RWPE1 (cell line): ENCODE measurements at places on chromosomes 16 and 17.
A peak's percentile ranks its signal among the peaks of the same experiment; 100 is the strongest.

- no peak for DNase-seq
Observed at GRCh38 chr17:43545383-43545632, 832 bp downstream of the ETV4 start.

- no peak for DNase-seq
Observed at GRCh38 chr17:78108726-78109488, 19.6 kb downstream of the TMC6 start.

- DNase-seq: no peak
Observed at GRCh38 chr17:51692917-51693316, 432.6 kb downstream of the UTP18 start.

DNA sequence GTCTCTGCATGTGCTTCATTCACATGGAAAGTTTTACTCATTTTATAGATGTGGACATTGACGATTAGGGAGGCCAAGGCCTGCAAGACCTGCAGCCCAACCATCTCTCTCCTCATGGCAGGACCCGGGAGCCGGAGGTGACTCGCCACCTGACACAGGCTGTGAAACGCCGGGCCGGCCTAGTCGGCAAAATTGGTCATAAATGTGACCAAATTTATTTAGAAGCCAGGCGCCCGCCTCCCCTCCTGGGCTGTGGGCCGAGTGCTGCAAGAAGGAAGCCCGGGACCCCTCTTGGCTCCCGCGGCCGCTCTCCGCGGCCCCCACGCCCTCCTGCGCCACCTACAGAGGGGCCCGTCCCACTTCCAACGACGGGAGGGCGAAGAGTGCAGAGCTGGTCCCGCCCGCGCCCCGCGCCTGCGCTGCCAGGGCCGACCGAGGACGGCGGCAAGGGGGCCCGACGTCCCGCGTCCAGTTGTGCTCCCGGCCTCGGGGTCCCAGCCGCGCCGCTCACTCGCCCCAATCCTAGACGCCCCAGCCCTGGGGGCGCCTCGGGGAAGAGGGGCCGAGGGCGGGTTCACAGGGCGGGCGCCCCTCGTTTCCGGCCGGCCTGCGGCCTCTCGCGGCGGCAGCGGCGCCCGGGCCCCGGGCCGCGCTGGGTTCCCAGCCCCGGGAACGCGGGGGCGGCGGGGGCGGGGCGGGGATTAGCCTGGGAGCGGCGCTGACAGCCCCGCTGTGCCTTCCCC, 47.5 kb downstream of the WNT3 start:
- DNase-seq: no peak

- no peak for DNase-seq
Observed at GRCh38 chr17:77771998-77772397, 186.5 kb upstream of the TNRC6C start.

- DNase-seq: peak; percentile 64
Observed at GRCh38 chr17:79808763-79809529, 12.1 kb upstream of the CBX8 start.

DNA sequence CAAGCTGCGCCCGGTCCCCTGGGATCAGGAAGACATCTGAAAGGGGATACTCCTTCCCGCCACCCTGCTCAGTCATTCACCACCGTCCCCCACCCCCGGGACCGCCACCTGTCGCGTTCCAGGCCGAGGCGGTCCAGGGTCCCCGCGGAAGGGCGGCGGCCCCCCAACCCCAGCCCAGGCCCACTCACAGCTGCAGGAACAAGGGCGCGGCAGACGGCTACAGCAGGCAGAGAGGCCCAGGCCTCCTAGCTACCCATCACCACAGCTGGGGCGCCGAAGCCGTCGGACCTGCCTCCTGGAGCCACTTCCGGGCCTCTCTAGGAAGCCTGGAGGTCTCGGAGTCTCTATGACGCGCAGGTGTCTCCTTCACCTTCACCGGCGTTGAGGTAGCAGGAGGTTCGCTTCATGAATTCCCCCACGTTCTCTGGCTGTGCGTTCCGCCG, at the start of gene SDR42E1:
Gene SDR42E1 (minus strand): TSS at position 272 of the 443 bp plus-strand sequence. CDS start 10,612 bp downstream, outside the sequence.
- DNase-seq: peak; percentile 79

GRCh38 chr16:66751053-66751302, 431 bp downstream of the DYNC1LI2 start:
- DNase-seq: peak; percentile 20

- DNase-seq: no peak
Observed at GRCh38 chr16:84339766-84340165, 28.6 kb upstream of the ATP2C2 start.

DNA sequence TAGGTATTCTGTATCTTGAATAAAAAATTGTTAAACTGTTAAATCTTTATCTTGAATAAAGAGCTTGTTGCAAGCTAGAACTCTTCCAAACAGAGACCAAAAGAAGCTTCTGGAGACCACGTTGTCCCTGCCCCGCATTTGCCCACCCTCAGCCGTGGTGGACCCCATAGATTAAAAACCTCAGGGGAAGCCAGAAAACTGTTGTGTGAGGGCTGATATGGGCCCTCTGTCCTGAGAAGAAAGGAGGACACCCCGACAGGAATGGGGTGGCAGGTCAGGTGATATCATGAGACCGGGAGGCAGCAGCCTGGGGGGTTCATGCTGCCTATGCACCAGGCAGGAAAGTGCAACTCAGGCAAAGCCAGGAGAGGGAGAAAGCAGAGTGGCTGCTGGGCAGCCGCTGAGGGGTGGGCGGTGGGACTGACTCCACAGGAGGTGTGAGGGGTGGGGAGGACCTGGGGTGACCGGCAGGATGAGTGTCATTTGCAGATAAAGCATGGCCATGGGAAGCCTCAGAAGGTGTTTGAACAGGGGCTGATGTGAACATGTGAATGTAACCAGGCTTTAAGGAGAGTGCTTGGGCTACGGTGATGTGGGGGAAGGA, 147.8 kb downstream of the IRF8 start:
- DNase-seq: no peak

DNA sequence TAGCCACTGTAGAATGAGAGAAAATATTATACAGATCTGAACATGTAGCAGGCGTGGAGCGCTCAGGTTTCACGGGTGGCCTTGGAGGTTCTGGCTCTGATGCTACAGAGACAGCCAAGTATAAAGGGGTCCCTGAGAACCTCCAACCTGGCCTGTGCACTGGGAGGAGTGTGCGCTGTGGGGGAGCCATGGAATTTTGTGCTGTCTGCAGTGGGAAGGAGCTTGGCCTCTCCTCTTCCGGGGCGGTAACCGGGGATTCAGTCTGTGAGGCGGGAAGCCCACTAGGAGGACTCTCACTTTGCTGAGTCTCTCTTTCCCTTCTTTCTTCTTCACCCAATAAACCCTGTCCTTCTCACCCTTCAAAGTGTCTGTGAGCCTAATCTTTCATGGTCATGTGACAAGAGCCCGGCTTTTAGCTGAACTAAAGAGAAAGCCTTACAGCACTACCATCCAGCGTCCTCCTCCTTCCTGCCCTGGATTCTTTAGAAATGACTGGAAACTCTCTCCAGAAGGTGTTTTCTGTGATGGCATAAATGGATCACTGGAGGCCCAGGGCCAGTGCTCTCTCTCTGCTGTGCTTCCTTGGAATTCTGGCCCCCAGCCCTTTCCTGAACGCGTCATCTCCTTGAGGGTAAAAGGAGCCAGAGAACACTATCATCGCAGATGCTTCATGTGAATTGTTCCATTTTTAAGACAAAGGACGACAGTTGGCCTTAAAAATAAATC, 232.1 kb upstream of the CACNG5 start:
- DNase-seq: no peak

- DNase-seq: no peak
Observed at GRCh38 chr17:80960037-80960796, 31.4 kb upstream of the CHMP6 start.

GRCh38 chr17:7646457-7646856, 4.3 kb upstream of the ATP1B2 start:
- no peak for DNase-seq

DNA sequence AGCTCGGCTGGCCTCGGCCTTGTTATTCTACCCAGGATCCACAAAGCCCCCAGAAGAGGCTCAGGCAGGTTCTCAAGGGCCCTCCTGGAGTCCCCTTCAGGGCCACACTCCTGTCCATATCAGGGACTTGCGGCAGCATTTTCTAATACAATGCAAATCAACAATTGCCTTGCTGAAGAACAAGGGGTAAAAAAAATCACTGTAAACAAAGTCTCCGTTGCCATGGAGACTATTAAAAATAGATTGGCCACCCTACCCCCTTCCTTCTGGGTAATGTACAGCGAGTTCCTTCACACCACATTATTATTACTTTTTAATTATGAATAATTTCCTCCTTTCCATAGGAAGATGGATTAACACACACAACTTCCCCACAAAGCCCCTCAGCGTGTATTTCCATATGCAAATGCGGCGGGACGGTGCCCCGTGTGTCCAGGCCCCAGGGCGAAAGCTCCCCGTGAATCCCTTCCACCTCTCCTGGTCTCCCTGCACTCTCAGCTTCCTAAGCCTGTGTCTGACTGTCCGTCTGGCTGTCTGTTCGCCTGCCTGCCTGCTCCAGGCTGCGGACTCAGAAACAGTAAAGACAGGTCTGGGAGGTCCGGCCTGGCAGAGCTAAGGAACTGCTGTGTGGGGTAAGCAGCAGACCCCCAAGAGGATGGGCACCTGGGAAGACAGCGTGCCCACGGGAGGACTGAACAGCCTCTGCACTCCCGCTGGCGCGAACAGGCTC, 196.6 kb downstream of the RBFOX3 start:
- DNase-seq: no peak

- peak; percentile 70 for DNase-seq
Observed at GRCh38 chr16:20910781-20911321, 10.3 kb downstream of the LYRM1 start.

GRCh38 chr17:16446338-16446983, 31.1 kb downstream of the TRPV2 start:
- DNase-seq: no peak

- DNase-seq: no peak
Observed at GRCh38 chr16:11621920-11622651, 35.4 kb upstream of the LITAF start.

GRCh38 chr17:5596421-5596820, 12.1 kb upstream of the NLRP1 start:
- no peak for DNase-seq

DNA sequence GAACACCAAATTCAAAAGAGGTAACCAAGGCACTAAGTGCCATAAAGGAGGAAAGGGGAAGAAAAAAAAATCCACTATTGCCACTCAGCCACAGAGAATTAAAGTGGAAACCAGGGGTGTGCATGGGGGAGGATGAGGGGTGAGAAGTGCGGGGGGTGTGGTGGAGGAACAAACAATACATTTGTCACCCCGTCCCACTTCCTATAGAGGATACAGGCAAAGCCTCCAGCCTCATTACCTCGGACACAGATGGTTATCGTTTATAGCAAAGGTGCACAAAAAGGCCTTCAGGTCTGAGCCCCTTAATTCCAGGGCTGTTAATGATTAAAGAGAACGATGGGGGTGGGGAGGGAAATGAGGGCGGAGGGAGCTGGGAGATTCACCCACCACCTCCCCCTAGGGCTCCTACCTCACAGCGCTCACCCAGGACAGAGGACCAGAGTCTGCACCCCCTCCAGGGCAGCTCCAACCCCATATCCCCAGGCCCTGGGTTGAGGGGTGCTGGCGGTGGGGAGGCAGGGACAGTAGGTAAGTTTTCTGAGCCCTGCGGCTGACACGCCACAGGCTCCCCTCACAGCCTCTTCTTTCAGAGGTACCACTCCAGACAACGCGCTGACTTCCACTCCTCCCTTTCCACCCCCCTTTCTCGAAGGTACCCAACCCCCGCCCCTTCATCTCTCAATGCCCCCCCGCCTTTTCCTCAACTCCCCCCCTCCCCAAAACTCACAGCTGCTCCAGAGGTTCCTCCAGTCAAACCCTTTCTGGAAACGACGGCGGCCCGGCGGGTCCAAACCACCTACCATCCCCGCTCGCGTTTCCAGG, 470 bp downstream of the DCUN1D3 start:
- DNase-seq: no peak

- peak; percentile 48 for DNase-seq
Observed at GRCh38 chr16:10961231-10961630, 16.9 kb downstream of the CLEC16A start.

- peak; percentile 70 for DNase-seq
Observed at GRCh38 chr16:528111-529011, 849 bp downstream of the CAPN15 start.

DNA sequence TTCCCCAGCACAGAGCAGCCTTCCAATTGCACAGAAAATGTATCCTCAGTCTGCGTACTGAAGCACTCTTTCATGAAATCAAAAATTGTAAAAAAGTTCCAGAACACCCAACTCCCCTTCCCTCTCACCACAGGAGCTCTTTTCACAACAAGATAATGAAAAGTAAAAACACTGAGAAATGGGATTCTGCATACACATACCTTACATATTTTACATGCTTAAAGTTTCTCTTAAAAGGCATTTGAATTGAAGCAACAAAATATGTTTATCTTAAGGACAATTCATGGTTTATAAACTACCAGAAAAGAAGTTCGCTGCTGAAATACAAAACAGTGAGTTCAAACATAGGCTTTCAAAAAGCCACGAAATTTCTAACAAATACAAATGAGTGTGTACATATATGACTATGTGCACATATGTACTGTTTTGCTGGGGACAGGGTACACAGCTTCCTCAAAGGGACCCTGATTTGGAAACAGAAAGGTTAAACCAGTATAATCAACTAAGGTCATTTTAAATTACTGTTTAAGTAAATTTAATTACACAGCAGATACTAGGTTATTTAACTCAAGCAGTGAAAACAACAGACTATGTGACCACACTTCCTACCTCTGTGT, 33.8 kb downstream of the COG1 start:
- DNase-seq: no peak

GRCh38 chr16:31472709-31473203, 804 bp downstream of the TGFB1I1 start:
- DNase-seq: peak; percentile 95

DNA sequence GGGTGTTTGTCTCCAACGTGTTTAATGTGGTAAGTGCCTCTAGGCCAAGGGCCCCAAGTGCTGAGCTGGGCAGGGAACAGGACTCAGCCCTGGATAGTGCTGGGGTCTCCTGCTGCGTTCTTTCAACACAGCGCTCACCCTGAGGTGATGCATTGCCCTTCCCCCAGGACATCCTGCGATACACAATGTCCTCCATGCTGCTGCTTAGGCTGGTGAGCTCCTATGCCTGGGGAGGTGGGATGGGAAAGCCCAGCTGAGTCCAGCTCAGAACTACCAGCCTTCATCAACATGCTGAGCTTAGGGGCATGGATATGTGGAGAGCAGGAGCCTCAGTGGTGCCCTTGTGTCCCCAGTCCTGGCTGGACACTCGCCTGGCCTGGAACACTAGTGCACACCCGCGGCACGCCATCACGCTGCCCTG, 563 bp downstream of the ZACN start:
- DNase-seq: no peak

DNA sequence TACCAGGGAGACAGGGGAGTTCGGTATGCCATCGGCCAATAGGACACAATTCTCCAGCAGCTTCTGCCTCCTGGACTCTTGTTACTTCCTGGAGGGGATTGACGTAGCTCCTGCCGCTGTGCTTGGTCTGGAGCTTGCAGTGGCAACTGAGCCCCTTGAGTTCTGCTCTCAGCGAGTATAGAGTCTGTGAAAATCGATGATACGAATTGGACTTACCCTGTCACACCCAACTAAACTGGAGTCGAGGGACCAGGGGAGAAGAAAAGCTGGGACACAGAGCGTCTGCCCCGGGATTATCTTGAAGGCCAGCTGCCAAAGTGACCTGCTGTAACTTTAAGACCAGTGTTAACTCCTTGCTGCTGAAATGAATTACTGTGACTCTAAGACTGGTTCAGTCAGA, 22.2 kb downstream of the SEC14L1 start:
- no peak for DNase-seq

- peak; percentile 48 for DNase-seq
Observed at GRCh38 chr17:1752425-1753262, 9.2 kb upstream of the SERPINF1 start.
